ENCODE measurements at places on chromosomes 3 and 15. TPM values are rescaled to one million over a fixed set of nuclear protein-coding genes. Genes with fewer than 3 reads are reported as not detected.

LINGO1 gene
- 0.13 TPM for total RNA-seq

TMOD3 gene
- 48.3 TPM for total RNA-seq

CRABP1 gene
- not detected for total RNA-seq

CFAP100 gene
- total RNA-seq: not detected

MYH15 gene
- 0.13 TPM for total RNA-seq

CLDN11 gene
- 77.5 TPM for total RNA-seq

GOLGA6L9 gene
- 0.51 TPM for total RNA-seq

CPNE9 gene
- total RNA-seq: not detected

HES1 gene
- 71.8 TPM for total RNA-seq

UNC13C gene
- not detected for total RNA-seq

IQSEC1 gene
- 83.7 TPM for total RNA-seq

GOLGA6D gene
- not detected for total RNA-seq

A4GNT gene
- total RNA-seq: not detected

THAP10 gene
- total RNA-seq: 1.4 TPM
